ENCODE measurements at places on chromosomes 3 and 15.

- DNase-seq, result no peak
Observed at GRCh38 chr3:195001261-195001660, 269.7 kb downstream of the XXYLT1 start.

DNA sequence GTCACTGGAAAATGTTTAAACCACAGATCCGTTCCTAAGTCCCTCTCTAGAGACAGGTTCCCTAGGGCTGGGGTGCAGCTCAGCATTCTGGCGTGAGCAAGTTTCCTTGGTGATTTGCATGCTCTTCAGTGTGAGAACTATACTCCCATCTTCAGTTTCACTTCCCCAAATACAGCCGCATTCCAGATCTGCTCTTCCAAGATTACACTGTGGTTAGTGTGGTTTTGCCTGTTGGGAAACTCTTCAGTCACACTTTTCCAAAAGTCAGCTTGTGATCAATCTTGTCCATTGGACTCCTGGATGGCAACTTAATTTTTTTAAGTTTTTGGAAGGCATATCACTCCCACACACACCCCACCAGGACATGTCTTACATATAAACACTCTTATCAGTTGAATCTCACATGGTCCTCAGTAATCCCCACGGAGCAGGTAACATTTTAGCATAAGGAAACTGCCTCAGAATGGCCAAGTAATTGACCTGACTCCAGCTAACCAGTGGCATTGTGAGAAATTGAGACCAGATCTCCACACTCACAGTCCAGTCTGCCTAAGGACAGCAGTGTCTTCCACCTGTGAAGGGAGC, 33.5 kb upstream of the PTPN23 start:
- peak; percentile 42 for DNase-seq

DNA sequence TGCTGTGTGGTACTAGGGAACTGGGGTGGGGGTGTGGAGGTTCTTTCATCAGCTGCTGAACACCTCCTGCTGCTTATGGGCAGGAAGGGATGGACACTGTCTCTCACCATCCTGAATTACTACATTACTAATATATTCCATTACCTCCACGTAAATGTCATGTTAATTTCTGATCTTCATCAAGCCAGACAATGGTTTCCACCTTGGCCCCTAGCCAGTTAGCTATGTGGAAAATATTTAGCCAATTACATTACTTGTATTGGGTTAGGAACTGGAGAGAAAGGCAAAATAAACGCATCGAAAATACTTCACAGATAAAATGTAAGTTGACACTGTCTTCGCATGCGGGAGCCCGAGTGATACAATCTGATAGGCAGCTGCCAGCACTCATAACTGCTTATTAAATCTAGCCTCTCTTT, 95.1 kb downstream of the FOXP1 start:
- DNase-seq, result no peak

DNA sequence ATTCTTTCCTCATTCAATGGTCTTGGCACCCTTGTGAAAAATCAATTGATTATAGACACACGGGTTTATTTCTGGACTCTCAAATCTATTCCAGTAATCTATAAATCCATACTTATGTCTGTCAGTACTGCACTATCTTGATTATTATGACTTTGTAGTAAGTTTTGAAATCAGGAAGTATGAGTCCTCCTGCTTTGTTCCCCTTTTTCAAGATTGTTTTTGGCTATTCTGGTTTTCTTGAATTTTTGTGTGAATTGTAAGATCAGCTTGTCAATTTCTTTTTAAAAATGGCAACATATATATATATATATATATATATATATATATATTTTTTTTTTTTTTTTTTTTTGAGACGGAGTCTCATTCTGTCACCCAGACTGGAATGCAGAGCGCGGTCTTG, 32.3 kb upstream of the CFAP20DC start:
- no peak for DNase-seq

DNA sequence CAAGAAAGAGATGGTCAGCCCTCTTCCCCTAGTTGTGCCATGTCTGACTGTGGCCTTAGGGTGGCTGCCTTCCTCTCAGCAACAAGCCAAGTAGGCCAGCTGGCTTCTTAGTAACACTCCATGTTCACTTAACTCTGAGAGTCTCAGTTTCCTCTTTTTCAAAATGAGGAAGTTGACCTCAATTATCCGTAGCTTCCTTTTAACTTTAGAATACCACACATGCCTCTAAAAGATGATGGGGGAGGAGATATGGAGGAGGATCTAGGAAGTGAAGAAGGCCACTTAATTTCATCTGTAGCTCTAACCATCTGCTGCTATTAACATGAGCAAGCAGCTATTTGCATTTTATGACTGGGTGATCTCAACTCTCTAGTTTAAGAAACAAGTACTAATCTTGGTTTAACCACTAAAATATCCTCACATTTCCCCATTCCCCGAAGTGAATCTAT, 32.9 kb downstream of the CD200R1L start:
- DNase-seq, result no peak

DNA sequence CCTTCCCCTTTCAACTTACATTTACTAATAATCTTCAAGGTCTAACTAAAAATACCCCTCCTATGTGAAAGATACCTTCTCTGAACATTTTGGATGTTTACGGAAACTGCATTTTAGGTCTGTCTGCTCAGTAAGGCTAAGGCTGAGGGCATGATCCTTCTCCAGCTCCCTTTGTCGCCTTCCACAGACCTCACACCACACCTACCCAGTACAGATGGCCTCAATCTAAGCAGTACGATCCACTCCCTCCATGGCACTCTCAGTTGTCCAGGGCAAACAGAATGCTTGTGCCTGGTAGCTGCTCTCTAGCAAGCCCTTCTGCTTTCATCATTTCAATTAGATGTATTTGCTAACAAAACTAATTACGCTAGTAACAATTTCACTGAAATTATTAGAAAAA, 178.3 kb downstream of the CNTN3 start:
- DNase-seq, result no peak

DNA sequence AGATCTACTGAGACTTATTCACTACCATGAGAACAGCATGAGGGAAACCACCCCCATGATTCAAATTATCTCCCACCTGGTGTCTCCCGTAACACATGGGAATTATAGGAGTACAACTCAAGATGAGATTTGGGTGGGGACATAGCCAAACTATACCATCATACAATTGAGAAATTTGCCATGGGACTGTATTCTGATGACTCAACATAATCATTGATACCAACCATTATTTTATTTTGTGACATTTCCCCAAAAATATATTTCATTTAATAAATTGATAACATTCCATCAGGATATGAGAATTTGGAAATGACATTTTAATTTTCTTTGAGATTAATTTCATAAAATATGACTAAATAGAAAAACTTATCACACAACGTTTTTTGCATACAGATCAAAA, 96.6 kb upstream of the MDFIC2 start:
- no peak for DNase-seq

DNA sequence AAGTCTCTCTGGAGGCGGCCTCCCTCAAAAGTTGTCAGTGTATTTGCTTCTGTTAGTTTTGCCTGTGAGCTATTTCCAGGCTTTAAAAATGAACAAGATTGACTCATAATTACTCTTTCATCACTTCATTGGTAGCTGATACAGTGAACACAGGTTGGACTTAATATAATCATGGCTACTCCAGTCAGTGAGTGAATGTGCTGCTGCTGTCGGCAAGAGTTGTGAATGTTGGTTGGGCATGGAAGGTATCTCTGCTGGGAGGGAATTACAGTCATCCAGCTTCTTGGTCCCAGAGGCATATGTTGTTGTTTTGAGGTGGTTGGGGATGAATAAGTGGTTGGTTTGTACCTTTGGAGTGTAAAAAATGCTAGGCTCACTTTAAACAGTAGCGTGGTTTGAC, 11.5 kb downstream of the TCF12 start:
- no peak for DNase-seq

- no peak for DNase-seq
Observed at GRCh38 chr3:128289534-128289933, 136.3 kb downstream of the EEFSEC start.

DNA sequence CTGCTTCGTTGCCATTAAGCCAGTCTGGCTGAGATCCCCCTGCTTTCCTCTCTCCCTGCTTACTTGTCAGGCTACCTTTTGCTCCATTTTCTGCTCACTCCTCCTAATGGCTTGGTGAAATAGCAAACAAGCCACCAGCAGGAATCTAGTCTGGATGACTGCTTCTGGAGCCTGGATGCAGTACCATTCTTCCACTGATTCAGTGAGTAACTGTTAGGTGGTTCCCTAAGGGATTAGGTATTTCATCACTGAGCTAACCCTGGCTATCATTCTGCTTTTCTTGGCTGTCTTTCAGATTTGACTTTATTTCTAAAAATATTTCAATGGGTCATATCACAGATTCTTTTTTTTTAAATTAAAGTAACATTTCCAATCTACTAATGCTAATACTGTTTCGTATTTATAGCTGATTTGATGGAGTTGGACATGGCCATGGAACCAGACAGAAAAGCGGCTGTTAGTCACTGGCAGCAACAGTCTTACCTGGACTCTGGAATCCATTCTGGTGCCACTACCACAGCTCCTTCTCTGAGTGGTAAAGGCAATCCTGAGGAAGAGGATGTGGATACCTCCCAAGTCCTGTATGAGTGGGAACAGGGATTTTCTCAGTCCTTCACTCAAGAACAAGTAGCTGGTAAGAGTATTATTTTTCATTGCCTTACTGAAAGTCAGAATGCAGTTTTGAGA, 25.0 kb downstream of the CTNNB1 start:
- DNase-seq, result no peak

GRCh38 chr3:109356442-109357155, 19.3 kb upstream of the DPPA4 start:
- no peak for DNase-seq

- no peak for DNase-seq
Observed at GRCh38 chr15:33934921-33935320, 33.4 kb upstream of the CHRM5 start.

DNA sequence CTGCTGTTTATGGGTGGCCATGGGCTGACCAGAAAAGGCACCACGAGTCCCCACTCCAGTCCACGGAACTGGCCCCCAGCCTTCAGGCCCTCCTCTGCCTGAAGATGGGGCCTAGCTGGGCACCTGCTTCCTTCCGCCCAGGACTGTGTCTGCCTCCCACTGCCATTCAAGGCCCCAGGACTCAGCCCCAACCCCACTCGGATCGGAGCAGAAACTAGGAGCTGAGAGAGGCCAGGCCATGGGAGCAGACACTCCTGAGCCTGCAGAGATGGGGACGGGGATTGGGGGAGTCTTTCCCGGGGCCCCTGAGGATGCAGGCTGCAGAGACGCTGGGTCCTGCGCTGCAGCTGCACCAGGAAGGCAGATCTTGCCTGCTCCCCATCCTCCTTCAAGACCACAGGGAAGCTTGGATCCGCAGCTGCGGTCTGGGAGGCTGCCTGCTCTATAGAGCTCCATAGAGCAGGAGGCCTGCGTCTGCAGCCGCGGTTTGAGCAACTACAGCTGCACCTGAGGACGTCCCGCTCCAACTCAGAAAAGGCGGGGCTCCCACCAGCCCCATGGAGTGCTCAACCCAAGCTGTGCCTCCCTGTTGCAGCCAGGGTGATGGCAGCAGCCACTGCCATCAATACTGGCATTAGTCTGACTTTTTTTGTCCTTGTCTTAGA, 383.9 kb upstream of the TMCO5A start:
- no peak for DNase-seq

GRCh38 chr15:43998607-43999006, 171.8 kb downstream of the WDR76 start:
- no peak for DNase-seq

DNA sequence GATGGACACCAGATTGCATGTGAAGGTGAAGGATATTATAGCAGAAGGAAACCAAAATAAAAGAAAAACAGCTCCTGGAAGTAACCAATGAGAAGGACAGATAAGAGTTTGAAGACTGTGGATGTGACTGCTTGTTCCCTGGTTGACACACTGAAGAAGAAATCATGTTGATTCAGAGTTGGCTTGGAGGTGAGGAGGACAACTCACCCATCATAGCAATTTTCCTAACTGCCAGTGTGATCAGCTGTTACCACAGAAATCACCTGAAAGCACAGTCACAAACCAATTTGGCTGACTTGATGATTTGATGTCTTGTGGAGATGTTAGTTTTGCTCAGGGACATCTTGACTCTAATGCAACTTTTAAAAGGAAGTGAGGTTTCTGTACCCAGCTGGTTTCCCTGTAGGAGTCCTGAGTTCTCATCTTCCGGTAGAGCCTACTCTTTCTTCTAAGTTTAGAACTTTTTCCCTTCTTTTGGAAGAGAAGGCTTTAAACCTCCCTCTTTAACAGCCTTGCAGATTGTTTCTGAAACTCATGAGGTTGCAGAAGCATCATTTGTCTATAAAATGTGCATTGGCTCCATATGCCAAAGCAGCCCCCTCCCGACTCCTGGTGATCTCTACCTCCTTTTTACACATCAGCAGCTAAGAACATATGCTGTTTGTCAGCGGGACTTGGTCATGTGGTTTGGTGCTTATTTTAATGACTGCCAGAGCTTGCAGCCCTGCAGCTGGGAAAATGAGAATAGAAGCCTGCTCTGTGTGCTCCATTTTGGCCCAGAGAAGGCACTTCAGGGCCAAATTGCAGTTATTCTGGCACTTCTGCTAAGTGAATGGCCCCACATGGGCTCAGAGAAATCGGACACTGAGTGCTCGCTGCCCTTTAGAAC, 10.3 kb downstream of the ATG7 start:
- peak; percentile 11 for DNase-seq

DNA sequence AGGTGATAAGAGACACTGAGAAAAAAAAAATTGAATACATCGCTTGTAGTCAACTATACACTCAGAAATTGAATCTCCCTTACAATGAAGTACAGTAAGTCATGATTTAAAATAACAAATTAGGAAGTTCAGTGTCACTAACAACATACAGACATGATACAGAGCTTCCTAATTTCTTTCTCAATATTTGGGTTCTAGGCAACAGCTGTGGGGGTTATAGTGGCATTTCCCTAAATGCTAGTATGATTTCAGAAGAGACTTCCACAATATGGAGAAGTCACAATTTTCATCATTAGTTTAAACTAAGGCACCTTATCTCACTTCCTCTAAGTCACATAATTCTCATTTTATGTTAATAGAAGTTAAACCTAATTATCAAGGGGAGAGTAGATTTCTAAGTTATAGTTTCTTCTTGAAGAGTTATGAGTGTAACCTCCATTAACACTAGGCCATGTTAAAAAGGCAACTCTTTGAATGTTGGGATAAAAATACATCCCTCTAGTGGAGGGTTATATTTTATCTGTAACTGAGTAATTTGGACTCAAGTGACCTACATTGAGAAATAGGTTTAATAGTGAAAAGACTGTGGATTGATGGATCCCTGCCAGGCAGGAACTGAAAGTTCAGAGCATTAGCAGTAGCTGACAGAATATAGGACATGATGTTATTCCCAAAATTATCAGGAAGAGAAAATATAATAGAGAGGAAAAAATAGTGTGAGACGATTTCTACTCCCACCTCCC, 286.0 kb upstream of the SUCLG2 start:
- DNase-seq, result no peak

- DNase-seq, result peak; percentile 39
Observed at GRCh38 chr15:101501703-101502373, 12.3 kb upstream of the PCSK6 start.

Data from foreskin melanocyte (primary cell).